ENCODE measurements at places on chromosomes 6 and 20. TPM values are rescaled to one million over a fixed set of nuclear protein-coding genes. Genes with fewer than 3 reads are reported as not detected.

EMILIN3 gene
- 7.5 TPM for total RNA-seq

DNA sequence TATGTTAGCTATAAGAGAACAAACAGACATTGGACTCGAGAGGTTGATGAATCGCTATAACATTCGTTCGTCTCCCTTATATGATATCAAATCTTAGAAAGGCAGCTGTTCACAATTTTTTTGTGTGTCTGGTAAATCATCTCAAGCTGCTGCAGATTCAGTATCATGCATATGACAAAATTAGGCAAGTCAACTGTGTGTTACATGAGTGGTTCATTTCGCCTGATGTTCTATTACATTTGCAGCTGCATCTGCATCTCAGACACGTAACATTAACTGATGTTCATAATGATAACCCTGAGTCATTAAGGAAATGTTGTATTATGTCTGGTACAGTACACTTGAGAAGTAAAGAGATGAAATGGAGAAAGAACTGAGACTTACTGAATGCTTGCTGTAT lies 92.1 kb downstream of the NKAIN2 start:
- no peak for DNase-seq

- DNase-seq: no peak
Observed at GRCh38 chr20:45823949-45824835, 2.9 kb downstream of the TNNC2 start.

DNA sequence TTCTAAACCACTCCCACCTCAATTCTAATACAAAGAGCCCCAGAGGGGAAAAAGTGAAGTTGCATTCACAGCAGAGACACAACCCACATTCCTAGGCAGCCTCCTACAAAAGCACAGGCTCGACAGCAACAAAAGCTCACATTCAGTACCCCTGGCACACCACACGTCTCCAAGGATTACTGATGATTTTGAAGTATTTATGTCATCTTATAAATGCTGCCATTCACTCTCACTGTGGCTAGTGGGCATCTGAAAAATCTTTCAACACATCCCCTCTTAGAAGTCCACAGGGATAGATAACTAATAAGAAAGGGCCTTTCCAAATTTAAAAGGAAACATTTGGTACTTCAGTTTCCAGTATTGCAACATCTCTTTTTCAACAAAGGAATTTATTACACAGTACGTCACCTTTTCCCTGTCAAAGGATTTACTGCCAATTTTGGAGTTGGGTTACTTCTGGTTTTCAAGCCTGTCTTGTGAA lies 146.7 kb downstream of the TASP1 start:
- peak; percentile 32 for DNase-seq
